Non-pigmented ciliary epithelial cell (primary cell): ENCODE measurements at places on chromosomes 1 and 21.

GRCh38 chr1:220879509-220880361, 492 bp downstream of the HLX start:
- DNase-seq: no peak

DNA sequence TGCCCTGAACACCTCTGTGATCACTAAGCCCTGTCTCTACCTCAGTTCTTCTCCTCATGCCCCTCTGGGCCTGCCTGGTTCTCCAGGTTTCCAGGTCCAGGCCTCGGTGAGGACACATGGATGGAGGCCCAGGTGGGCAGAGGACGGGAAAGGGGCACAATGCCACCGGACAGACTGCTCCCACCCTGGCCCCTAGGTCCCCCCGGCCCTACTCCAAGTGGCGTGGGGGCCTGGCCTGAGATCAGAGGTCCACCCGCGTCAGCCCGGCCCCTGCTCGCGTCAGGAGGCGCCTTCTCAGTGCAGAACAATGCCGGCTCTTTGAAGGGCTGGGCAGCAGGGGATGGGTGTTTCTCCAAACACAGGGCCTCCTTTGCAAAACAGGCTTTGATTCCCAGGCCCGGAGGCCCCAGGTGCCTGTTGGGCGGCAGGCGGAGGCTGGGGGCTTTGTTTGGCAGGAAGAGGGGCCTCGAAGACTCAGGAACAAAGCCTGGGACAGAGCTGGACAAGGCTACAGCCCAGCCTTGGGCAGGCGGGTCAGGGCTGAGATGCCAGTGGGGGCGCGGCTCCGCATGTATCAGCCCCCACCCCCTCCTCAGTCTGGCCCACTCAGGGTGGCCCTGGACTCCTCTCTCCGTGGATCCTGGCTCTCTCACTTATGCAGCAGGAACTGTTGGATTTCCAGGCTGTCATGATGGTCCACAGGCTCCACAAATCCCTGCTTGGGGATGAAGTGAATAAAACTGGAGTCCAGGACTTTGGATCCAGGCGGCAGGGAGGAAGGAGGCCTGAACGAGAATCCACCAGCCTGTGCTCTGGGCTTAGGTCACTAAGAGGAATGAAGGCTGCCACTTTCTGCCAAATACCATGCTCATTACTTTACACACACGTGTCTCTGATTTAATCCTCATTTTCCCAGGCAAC, 77.4 kb upstream of the SLC2A1 start:
- DNase-seq: no peak

- DNase-seq: peak; percentile 63
Observed at GRCh38 chr21:28959367-28960099, 33.1 kb downstream of the LTN1 start.

DNA sequence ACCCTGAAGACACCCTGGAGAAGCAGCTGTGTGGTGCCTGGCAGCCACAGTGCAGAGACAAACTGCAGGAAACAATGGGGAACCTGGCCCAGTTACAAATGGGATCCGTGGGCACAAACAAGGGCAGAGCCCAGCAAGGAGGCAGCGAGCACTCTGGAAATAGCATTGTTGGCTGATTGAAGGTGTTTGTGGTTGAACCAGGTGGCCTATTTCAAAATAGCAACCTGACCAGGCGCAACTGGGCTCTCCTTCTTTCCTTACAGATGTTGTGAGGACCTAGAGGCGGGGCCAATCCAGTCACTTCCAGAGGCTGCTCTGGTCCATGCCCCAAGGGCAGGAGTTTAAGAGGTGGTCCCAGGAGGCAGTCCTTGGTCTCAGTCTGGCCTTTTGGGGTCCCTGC, 21.7 kb upstream of the ZBTB21 start:
- no peak for DNase-seq

- no peak for DNase-seq
Observed at GRCh38 chr1:102858695-102859094, 249.6 kb downstream of the COL11A1 start.

GRCh38 chr1:116139592-116140134, 28.5 kb downstream of the MAB21L3 start:
- DNase-seq: no peak

DNA sequence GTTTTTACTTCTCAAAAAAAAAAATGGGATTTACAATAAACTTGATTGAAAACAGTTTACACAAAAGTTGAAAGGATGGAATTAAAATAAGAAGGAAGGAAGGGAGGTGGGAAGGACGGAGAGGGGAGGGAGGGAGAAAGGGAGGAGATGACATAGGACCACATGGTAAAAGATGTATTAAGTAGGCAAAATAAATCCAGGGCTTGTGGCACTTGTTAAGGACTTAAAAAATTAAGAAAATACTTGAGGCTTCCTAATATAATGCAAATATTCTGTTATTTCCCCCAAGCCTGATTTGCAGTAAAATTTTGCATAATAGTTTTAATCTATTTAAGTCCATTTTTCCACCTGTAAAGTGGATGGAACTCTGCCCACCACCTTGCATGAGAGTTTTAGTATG, 27.5 kb downstream of the SLC30A10 start:
- no peak for DNase-seq

GRCh38 chr1:91404151-91405012, at the start of gene HFM1:
Gene HFM1 (minus strand): TSS chr1:91404837. CDS start chr1:91401082, 3,755 bp downstream.
- no peak for DNase-seq

DNA sequence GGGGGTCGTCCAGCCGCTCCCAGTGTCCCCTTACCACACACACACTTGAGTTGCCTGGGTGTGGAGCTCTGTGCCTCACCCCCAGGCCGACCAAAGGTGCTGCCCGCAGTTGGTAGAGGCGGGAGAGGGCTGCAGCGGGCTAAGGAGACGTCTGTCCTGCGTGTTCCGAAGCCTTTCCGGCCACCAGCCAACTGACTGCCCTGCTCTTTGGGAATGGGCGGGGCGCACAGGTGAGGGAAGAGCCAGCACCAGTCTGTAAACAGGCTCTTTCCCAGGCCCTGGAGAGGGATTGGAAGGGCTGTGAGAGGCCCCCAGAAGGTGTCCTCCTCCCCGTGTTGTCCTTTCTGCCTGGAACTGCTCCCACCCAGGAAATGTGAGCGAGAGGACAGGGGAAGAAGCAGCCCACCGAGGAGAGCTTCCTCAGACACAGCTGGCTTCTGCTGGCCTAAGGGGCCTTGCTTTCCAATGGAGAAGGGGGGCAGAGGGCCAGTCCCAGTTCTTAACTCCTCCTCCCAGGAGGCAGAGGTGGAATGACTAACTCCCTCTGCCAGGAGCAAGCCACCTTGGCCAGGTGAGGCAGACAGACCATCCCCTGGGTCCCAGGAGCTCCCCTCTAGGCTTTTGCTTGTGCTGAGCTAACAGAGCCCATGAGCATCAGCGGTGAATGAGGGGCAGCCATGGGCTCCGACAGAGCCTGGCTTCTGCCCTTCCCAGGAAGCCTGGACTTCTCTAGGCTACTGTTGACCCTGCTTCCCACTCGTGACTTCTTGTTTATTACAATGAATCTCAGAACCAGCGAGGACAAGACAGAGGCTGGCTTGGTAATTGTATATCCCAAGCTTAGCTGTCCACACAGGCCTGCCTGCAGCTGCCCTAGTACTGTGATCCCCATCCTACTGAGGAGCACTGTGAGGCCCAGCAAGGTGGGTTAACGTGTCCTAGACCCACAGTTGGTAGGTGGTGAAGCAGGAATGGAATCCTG, 158.1 kb upstream of the COA6 start:
- no peak for DNase-seq

DNA sequence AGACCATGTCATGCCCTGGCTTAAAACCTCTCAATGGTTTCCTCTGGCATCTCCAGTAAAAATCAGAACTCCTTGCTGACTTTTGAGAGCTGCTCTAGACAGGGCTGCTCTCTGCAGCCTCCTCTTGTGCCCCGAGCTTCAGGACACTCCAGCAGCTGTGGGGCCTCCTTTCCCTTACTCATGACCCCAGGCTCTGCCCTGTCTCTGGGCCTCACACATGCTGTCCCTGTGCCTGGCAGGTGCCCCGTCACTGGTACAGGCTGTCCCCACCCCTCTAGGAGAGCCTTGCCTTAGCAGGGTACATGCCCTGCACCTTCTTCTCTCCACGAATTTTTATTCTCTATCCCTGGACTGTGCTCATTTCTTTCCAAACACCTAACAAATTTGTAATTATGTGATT, 43.2 kb downstream of the HIVEP3 start:
- DNase-seq: no peak

- no peak for DNase-seq
Observed at GRCh38 chr21:37862536-37862935, 53.7 kb downstream of the KCNJ6 start.

DNA sequence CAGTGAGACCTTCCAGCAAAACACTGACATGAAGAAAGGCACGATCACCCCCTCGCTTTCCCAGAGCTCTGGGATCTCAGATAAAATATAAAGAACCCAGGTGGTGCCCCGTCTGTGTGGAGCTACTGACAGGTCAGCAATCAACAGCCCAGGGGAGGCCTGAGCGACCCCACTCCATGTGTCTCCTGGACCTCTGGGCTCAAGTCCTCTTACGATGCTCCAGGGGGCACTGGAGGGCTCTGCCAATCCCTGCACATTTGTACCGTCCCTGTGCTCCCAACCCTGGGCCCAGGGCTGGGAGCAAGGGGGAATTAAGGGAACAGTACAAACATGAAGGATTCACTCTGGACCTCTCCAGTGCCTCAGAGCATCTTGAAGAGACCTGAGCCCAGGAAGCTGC, 12.5 kb downstream of the S100A7A start:
- DNase-seq: no peak

GRCh38 chr1:31627301-31627929, 9.9 kb downstream of the HCRTR1 start:
- no peak for DNase-seq
